ENCODE measurements at places on chromosomes 4 and X.

DNA sequence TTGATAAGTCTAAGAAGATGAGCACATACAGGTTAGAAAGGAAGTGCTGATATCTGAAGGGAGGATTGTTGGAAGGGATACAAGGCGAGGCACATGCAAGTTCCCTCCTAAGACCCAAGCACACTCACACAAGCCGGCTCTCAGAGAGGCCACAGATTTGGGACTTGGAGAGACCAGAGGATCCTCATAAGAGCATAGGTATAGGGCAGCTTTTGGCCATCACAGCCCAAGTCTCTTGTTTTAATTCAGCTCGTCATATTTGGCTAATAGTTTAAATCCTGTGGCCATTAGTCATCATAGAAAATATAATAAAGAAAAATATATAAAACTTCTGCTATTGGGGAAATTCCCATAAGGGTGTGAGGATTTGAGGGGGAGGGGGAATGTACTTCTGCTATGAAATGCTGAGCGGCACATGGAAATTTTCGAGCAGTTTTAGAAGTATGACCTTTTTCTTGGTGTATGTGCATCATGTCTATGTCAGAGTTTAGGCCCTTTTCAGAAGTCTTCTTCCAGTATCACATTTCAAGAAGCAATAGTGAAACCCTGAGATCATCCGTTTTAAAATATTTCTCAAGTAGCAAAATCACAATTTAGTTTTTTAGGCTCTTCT lies 97.7 kb downstream of the NFKB1 start:
- DNase-seq, result no peak

DNA sequence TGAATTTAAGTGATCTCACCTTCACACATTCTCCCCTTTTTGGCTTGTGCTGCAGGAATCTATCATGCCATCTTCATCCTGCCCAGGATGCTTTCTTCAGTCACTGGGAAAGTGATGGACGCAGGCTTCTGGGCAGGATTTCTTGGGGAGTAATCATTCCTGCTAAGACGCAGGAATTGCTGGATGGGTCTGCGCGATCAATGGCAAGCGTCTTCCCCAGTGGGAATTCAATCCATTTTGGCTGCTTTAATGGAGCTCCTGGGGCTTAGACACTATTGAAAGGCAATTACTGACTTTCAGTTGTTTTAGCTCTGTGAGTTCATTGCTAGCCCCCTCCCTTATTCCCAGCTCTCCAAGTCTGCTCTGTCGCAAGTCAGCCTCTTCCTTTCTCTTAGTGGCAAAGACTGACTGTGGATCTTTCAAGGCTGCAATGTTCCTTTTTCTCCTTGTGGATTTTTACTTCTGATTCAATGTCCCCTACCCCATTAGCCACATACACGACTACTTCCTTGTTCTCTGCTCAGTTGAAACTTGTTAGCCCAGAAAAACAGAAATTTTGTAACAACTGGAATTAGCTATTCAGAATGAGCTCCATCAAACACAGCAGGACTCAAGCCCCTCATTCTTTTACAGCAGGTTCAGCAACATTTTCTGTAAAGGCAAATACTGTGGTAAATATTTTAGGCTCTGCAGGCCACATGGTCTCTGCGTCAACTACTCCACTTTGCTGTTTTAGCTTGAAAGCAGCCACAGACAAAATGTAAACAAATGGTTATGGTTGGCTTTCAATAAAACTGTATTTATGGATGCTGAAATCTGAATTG lies 154.9 kb downstream of the ASB9 start:
- peak; percentile 4 for DNase-seq

DNA sequence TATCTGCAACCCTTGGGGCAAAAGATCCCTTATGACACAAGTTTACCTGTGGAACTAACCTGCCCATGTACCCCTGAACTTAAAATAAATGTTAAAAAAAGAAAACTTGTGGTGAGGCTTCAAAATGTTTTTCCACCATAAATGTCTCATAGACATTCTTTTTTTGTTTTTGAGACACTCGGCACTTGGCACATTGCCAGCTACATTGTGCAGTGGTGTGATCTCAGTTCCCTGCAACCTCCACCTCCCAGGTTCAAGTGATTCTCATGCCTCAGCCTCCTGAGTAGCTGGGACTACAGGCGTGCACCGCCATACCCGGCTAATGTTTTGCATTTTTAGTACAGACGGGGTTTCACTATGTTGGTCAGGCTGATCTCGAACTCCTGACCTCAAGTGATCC lies 528.9 kb upstream of the CXorf51A start:
- DNase-seq, result no peak

DNA sequence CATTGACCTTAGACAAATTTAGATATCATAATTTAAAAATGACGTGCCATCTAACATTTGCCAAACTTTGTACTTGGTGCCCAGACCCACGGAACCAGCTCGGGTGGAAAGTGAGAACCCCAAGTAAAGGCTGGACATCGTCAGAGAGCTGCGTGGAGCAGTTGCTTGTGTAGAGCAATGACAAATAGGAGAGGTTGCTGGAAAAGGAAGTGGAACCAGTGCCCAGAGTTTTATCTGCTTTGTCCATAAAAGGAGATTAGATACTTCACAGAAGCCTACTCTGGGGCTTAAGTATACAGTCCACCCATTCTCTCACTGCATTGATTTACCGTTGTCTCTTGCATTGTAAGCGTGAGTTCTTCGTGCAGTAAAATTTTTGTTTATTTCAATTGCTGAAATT lies 5.4 kb upstream of the TBC1D1 start:
- no peak for DNase-seq

GRCh38 chrX:9555354-9555753 lies 90.5 kb downstream of the TBL1X start:
- no peak for DNase-seq

DNA sequence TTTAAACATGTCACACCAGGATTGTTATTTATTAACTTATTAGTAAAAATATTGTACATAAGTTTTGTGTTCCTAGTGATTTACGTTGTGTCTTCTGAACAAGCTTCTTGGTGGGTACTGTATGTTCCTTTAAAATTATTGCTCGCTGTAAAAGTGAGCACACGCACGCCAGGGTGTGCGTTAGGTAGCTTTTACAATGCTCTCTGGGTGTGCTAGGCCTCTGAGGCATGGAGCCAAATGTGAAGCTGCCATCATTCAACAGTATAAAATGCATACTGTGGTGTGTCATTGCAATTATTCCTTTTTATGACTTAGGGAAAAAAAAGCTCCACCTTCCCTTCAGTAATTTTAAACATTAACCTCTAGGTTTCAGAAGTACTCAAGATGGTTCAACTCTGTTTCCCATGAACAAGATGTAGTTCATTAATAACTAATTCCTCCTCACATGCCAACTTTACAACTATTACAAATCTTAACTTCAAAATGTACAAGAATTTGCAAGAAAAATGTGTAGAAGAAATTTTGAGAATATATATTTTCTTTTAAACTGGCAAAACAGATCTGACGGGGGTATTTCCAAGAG lies 42.4 kb downstream of the ATOH1 start:
- no peak for DNase-seq

DNA sequence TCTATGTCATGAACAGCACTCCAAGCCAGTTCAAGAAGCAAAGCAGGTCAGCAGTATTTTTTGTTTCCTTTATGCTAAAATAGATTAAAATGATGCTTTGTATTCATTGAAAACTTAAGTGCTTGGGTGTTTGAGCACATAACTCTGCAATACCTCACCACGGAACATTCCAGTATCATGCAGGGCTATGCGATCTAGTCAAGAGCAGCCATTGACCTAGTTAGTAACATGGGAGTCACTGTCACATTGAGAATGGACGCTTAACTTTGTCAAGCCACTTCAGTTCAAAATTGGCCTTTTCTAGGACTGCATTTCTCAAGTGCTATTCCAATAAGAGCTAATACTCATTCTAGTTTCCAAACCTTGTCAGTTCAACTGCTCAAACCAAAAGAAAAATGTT lies 160.1 kb upstream of the FSTL5 start:
- no peak for DNase-seq

GRCh38 chr4:14151101-14151500 lies 523.6 kb upstream of the BOD1L1 start:
- no peak for DNase-seq

DNA sequence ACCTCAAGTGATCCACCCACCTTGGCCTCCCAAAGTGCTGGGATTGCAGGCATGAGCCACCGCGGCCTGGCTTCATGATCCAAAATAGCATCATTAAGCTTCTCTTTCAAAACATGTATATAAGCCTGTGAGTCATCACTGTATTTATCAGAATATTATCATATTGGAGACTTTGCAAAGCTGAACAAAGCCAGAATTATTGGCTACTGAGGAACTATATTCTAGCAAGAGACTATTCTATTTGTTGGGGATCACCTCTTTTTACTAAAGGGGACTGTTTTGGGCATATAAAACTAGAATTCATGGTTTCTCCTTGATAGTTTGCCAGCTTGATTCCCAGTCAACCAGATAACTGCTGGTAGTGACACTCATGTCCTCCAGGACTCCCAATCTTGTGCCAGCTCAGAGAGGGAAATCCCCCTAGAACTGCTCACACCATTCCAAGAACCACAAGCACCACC lies 40.1 kb downstream of the TET2 start:
- DNase-seq, result no peak

DNA sequence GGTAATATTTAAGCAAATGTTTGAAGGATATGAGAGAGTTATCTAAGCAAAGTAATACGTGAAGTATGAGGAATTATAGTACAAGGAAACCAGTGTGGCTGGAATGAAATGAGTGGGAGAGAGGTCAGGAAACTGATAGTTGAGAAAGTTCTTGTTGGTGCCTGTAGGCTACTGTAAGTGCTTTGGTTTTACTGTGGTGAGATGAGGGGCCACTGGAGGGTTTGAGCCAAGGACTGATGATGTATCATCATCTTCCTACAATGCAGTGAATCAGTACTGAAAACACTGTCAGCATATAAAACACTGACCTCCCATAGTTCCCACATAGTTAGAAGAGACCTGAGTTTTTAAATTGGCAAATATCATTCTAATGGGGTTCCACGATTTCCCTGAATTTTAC lies 367.5 kb upstream of the CTSO start:
- DNase-seq, result no peak

GRCh38 chrX:129997086-129997485 lies 14.7 kb downstream of the BCORL1 start:
- DNase-seq, result no peak

- DNase-seq, result no peak
These were observed 21.7 kb downstream of the RBPJ start for GRCh38 chr4:26342328-26343037.

DNA sequence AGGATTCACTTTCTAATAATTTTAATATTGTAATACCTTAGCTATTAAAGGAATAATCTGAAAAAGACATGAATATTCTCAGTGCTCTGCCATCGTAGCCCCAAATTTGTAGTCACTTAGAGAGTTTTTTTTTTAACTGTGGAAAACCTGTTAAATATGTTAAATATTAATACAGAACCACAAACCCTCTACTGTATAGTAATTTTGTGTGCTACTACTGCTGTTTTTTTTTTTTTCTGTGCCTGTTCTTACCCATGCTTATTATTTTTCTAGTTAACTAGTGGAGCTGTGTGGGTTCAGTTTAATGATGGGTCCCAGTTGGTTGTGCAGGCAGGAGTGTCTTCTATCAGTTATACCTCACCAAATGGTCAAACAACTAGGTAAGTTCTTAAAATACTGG lies 15.8 kb downstream of the PLK4 start:
- DNase-seq, result no peak

DNA sequence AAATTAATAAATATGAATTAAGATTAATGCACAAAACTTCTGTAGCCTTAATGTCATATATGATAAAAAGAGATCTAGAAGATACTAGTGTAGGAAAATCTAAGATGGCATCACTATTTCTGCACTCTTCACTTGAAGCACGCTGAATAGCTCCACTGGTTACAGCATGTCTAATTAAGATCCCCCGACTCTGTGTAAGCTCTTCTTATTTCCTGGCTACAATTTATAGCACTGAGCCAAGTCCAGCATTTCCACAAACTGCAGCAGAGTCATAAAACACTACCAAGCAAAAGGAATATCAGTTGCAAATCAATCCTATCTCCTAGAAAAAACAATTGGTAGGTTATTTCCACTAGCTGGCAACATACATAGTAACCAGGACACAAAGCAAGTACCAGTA lies 1.3 kb upstream of the CCNA2 start:
- no peak for DNase-seq

GRCh38 chrX:135931644-135932487 lies 38.4 kb downstream of the SAGE1 start:
- DNase-seq, result peak; percentile 28

DNA sequence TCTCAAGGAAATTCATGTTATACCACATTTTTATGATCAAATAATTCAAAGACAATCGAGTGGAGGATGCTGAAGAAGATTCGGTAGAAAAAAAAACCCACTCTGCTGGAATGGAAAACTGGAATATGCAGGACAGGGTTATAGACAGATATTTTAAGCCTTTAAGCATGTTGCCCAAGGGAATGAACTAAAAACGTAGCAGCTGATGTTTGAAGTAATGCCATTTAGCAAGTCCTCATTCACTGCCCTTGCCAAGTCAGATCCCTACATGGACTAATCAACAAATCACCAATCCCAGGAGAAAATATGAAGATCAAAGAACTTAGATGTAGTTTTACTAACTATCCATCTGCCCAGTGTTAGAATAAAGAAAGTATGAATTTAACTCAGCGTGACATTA lies 75.6 kb upstream of the ETNPPL start:
- no peak for DNase-seq

GRCh38 chrX:148815218-148815961 lies 315.0 kb downstream of the AFF2 start:
- no peak for DNase-seq

DNA sequence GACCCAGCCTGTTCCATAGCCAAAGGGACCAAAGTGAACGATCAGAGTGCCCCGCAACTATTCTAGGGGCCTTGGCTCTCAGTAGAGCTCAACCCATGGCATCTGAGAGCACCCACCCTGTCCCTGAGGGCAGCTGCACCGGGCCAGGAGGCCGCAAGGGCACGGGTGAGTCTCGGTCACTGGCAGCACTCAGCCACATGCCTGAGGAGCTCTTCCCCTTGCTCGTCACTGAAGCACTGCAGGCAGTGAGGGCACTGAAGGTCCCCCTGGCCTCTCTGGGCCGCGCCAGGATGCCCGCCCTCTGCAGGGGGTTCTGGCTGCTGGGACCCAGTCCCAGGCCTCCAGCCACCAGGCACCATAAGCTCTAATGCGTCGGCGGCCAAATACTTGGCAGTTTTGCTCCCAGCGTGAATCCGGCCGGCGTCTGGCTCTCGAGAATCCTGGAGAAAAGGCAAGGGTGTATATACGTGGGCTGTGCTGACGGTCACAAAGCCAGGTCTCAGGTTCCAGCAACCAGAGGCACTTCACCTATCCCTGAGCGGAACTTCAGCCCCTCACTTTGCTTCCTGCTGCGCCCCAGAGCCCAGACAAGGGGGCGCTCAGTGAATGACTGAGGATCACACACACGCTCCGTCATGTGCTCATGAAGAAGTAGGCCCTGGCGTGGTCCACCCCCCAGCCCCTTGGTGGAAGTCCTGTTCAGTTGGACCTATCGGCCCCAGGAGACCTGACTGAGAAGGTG lies 13.9 kb downstream of the TNIP2 start:
- no peak for DNase-seq

DNA sequence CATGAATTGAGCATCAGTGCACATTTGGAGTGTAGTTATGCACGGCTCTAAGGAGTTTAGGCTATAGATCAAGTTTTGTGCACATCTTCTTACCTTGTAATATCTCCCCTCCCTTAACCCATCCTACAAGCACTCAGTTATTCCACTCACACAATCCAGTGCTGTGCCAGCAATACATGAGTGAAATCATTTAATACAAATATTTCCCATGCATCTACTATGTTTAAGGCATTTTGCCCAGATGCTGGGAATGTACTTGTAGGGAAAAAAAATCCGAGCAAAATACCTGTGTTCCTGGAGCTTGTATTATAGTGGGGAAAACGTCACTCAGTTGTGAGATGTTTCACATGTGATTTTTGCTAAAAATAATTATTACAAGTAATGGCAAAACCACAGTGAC lies 191.6 kb upstream of the LDB2 start:
- DNase-seq, result no peak
